NCI-H510A (cell line): ENCODE measurements at places on chromosomes 1 and 21.

GRCh38 chr1:46585312-46585938 is 18.6 kb downstream of the MKNK1 start:
- no peak for DNase-seq

- DNase-seq, result peak; percentile 18
Observed at GRCh38 chr1:225834417-225835329, 24.7 kb downstream of the EPHX1 start.

GRCh38 chr1:38179483-38179882 is 132.9 kb upstream of the POU3F1 start:
- DNase-seq, result no peak

GRCh38 chr1:240237305-240237721 is 145.6 kb downstream of the FMN2 start:
- no peak for DNase-seq

DNA sequence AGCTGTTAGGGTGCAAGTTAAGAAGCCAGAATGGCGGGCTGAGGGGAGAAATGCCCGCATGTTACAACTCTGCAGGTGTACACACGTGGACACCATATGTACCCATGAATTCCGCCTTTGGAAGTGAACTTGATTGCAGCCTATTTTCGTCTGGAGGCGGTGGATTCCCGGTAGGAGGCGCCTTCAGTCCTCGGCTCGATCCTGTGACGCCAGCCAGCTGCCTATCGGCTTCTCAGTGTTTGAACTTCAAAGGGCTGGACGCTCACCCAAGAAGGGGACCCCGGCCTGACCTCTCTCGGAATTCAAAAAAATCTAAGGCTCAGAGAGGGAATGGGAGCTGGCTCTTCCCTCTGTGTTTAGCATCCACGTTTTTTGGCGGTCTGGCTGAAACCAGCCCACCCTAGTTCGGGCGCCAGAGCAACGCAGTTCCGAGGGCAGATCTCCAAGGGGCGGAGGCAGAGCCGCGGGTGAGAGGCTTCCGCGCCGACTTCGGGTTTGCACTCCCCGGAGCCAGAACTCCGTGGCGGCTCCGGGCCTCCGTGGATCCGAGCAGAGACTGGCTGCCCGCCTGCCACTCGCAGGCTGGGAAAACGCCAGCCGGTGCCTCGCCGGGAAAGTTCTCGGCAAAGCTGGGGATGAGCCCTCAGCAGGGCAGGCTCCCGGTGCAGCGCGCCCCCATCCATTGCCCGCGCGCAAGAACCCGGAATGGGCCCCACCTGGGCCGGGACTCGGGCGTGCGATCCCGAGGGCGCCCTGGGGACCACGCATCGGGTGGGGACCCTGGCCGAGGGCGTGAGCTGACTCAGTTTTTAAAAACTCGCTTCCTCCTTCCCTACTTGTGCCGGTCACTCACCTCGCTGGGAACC is 996 bp upstream of the TMEM51 start:
- peak; percentile 91 for DNase-seq

DNA sequence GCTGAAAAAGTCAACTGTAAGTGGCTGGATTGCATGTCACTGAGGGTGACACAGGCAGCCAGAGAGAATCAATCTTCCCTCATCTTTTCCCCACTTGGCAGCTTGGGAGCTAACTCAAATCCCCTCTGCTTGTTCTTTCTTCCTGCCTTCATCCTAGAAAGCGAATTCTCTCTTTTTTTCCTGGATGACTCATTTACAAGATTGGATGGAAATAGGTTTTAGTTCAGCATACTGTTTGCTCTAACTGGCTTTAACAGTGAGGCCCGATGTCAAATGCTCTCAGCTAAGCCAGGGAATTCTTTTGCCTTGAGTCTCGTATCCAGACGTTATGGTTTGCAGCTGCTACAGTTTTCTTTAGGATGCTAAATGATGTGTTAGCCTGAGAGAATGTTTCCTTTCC is 72.7 kb downstream of the HUNK start:
- DNase-seq, result no peak

DNA sequence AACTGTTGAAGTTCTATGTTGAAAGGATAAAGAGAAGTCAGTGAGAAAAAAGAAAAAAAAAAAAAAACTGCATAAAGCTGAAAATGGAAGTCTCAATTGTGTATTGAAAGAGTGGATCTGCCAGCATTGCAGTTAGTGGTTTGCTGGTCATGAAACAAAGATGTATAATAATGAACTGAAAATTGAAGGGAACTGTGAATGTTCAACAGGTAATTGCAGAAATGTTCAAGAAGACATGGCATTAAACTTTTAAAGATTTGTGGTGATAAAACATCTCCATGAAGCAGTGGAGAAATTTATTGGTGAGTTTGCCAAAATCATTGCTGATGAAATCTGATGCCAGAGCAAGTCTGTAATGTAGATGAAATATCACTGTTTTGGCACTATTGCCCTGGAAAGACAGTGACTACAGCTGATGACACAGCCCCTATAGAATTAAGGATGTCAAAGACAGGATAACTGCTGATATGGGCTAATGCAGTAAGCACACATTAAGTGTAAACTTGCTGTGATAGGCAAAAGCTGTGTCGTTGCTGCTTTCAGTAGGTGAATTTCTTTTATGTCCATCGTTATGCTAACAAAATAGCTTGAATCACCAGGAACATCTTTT is 71.0 kb downstream of the RD3 start:
- DNase-seq, result no peak

- no peak for DNase-seq
Observed at GRCh38 chr1:26459573-26460031, 12.6 kb upstream of the HMGN2 start.

GRCh38 chr1:41623736-41624135 is 139.3 kb upstream of the EDN2 start:
- DNase-seq, result peak; percentile 35
